HTR-8/SVneo (cell line): ENCODE measurements at places on chromosomes 5 and 9.

DNA sequence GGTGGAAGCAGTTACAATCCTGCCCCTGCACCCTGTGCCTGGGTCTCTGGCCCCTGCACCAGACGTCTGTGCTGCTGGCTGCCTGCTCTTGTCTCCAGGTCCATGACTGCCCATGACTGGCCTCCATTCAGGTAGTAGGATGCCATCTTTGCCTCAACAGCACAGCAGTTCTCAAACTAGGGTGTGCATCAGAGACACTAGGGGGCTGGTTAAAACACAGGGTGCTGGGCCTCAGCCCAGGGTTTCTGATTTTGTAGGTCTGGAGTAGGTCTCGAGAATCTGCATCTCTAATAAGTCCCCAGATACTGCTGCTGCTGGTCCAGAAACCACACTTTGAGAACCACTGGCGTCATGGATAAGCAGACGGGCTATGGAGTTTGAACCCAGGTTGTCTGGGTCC, 24.0 kb downstream of the COL15A1 start:
- DNase-seq: no peak

DNA sequence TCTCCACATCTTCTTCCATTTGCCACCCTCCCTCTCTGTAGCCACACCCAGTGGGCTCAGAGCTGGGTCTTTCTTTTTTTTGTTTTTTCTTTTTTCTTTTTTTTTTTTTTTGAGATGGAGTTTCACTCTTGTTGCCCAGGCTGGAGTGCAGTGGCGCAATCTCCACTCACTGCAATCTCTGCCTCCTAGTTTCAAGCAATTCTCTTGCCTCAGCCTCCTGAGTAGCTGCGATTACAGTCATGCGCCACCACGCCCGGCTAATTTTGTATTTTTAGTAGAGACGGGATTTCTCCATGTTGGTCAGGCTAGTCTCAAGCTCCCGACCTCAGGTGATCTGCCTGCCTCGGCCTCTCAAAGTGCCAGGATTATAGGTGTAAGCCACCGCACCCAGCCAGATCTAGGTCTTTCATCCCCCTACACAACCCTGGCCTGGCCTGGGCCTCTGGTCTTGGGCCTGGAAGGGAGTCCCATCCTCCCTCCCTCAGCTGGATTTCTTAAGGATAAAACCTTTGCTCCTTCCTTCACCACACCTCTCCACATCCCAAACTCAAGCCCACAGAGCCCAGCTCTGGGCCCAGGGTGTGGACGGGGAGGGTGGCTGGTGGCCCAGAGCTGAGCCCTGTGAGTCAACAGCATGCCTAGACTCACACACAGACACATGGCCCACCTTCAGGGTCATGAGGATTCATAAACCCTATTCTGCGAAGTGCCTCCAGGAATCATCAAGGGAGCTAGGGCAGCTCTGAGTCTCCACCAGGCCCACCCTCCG, 18.8 kb upstream of the KCNIP1 start:
- DNase-seq: no peak

GRCh38 chr5:96977228-96977627, 41.3 kb downstream of the LNPEP start:
- DNase-seq: no peak

DNA sequence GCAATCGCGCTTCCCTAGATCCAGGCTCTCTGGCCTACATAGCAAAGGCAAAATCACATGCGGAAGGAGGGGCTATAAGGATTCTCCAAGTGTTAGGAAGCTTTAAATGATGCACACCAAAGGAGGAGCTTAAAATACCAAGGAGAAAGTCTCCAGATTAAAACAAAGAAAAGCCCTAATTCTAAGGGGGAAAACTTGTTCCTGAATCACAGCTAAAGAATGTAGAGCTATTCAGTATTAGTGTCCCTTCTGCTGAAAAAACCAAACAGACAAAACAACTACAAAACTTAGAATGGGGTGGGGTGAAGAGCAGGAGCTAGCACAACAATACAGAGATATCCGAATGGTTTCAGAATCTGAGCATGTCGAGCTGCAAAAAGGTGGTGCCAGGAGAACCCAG, 213.7 kb downstream of the DCP2 start:
- DNase-seq: no peak

DNA sequence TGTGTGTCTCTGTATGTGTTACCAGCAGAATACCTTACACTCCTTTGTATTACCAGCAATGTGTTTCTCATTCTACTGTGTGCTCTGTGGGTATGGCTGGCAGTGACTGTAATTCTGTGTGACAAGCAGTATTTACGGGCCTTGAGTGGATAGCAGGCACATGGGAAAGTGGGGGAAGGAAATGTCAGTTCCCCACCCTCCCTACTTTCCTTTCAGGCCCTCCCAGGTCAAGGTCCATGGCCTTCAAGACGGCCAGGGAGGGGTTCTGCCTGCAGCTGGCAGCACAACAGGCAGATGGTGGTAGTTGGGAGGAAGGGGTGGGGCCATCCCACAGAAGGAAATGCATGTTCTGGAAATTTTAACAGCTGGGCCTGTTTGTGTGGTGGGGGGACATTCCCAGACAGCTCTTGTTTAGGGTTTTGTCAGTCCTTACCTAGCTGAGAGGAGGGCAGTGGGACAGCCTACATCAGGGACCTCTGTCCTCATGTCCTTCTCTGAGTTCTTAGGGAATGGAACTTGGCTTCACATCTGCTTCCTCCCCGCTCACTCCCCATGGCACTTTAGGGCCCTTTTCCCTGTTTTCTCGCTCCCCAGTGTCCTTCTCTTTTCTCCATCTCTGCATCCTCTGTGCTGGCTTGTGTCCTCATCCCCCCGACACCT, 14.6 kb upstream of the TNIP1 start:
- DNase-seq: no peak

GRCh38 chr9:18037981-18038380, 436.0 kb upstream of the ADAMTSL1 start:
- no peak for DNase-seq
